Heart right ventricle (tissue), 16 donors: ENCODE measurements at places on chromosomes 12 and 14. TPM values are rescaled to one million over a fixed set of nuclear protein-coding genes. Genes with fewer than 3 reads are reported as not detected.

GRCh38 chr12:92765871-92766270 lies 63.1 kb downstream of the PLEKHG7 start:
- DNase-seq: no peak

- no peak for DNase-seq
These were observed 234.9 kb downstream of the FLRT2 start for GRCh38 chr14:85764822-85765221.

- no peak for DNase-seq
These were observed 667.6 kb upstream of the TBX3 start for GRCh38 chr12:115351514-115352077.

DDX11 gene
- 13.4 TPM for total RNA-seq

DNA sequence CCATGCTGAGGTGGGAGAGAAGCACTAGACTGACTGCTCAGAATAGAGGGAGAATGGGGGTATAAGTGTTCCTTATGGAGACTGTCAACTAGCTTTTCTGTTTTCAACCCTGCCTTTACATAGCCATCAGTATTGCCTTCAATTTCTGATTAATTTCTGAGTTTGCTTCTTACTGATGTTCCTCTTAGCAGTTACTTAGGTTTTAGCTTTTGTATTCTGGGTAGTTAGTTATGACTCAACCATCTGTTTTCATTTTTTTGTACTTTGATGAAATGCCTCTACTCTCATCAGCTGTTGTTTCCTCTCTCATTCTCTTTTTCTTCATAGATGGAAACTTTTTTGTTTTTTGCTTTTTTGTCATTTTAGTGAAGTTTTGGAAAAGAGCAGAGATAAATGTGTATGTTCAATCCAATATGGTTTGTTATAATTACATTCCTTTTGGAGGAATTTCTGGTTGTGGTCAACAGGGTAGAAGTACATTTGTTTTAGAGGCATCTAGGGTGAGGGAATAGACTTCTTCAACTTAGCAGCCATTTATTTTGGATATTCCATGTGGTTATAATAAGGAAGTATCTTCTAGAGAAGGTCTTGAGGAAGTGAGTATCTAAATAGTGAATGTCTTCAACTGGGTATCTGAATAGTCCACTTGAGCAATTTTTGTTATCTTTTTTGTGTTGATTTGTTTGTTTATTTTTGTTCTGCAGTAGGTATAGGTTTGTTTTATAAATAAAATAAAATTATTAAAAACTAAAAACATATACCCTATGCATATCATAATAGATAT lies 29.6 kb downstream of the PMCH start:
- no peak for DNase-seq

- DNase-seq: peak; percentile 42
These were observed 43.3 kb downstream of the ACTN1 start for GRCh38 chr14:68935761-68936214.

DNA sequence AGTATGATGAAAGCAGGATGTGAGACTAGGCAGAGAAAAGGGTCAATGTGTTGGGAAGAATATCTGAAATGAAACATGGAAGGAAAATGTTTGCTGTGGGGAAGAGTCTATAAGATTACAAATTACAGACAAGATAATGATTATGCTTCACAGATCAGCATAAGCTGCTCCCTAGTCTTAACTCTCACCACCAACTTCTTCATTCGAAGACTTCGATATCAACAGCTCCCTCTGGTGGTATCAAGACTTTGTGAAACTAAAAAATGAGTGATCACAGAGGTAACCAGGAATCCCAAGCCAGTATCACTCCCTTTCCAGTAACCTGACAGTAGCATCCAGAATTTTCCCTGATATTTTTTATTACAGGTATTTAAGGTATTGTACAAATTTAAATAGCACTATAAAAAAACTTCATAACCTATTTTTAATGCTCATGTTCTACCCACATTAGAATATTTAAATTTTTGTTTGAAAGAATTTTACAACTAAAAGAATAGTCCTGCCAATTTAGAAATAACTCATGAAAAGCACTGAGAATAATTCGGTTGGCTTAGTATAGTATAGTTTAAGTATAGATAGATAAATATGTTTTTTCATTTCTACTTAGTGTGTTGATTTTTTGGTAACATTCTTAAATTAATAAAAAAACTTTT lies 84.4 kb downstream of the C2CD5 start:
- DNase-seq: no peak

GRCh38 chr12:90305379-90305778 lies 596.7 kb upstream of the ATP2B1 start:
- DNase-seq: no peak

TPPP2 gene
- 0.54 TPM for total RNA-seq

DNA sequence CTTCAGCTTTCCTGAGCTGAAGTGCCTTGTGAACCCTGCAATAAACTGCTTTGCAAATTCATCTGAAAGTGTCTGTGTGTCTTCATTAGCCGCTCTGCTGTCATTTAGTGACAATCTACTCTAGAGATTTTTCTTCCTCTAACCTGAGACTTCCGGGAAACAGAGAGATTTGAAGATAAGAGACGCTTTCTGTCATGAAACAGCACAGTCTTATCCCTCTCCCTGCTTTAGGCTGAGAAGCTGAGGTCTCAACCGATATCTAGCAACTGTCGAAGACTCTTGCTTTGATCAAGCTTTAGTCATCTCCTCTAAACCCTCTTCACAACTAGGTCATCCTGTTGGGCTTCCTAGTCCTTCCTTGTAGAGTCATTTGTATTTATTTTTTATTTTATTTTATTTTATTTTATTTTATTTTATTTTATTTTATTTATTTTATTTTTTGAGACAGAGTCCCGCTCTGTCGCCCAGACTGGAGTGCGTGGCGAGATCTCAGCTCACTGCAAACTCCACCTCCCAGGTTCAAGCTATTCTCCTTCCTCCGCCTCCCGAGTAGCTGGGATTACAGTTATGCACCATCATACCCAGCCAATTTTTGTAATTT lies 1.2 kb downstream of the RNASE2 start:
- no peak for DNase-seq

GRCh38 chr12:87596636-87597035 lies 432.6 kb downstream of the C12orf50 start:
- no peak for DNase-seq

HOXC10 gene
- not detected for total RNA-seq

- peak; percentile 72 for DNase-seq
These were observed at the start of gene FAIM2 for GRCh38 chr12:49903700-49904423. FAIM2 (minus strand) TSS chr12:49903900; CDS start chr12:49903792, 108 bp downstream.

GRCh38 chr12:70645494-70646317 lies 8.5 kb upstream of the PTPRB start:
- peak; percentile 41 for DNase-seq

DNA sequence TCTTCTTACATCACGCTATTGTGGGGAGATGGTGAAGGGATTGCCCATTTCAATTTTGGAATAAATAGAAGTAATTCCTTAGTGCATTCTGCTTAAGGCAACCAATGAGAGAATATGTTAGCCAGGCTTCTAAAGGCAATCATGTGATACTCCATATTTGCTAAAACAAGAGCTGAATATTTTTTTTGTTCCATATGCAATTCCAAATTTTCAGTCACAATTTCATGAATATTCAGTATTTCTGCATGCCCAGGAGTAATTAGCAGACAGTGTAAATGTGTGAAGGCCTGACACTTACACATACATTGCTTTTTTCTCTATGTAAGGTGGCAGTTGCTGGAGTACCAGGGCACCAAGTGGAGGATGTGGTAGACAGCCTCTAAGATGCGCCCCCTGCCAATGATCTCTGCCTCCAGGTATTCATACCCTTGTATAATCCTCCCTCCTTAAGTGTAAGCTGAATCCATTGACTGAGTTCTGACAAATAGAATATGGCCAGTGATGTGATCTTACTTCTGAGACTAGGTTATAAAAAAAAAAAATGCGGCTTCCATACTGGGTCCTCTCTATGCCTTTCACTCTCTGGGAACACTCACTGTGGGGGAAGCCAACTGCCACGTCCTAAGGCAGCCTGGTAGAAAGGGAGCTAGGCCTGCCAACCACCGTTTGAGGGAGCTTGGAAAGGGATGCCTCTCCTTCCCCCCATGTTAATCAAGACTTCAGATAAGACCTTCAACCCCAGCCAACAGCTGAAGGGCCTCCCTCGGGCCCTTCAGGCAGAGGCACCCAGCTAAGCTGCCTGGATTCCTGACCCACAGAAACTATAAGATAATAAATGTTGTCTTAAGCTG lies 62.7 kb upstream of the PTGR2 start:
- no peak for DNase-seq

GALNT16 gene
- total RNA-seq: 55.2 TPM

DNA sequence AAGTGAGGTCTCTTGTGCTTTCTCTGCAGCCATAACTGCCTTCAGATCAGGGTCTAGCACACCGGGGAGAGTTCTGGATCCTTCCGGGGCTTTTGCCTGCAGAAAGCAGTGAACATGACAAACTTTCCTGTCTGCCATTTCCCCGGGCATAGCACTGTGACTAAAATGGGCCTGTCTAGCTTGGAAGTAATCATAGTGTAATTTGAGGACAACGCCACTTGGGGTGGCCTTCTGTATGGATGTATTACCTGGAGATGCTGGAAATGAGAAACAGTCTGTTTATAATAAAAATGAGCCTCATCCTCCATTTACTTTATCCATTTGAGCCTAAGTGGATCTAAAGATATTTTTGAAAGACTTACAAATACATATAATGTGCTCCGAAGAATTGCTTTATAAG lies 453.7 kb downstream of the VRK1 start:
- no peak for DNase-seq

FAM186B gene
- 1.0 TPM for total RNA-seq

- DNase-seq: peak; percentile 90
These were observed 151.0 kb downstream of the ADGRD1 start for GRCh38 chr12:131104463-131105350.

MYBPC1 gene
- total RNA-seq: 2.5 TPM

DNA sequence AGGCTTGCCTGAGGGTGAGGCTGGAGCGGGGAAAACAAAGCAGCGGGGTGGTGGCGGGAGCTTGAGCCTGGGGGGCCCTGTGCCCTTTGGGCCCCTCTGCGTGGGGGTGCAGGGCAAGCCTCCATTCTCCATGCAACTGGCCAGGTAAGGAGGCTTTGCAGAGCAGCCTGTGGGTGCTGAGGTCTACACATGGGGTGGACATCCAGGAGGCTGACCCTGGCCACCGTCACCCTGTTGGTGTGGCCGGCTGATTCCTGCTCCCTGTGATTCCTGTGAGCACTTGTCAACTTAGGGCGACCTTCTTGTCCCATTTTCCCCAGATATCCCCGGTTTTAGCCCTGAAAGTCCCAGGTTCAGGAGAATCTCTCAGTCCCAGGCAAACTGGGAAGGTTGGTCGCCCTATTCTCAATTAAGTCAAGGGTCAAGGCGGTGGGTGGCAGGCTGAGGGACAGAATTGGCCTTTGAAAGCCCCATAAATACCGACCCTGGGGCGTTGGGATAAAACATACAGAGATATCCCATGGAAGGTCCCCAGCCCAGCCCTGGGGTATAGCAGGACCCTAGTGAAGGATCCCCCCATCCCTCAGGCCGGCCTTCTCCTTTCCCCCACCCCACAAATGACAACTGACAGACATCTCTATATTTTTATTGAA lies 70.5 kb downstream of the PRIMA1 start:
- DNase-seq: no peak

ASCL1 gene
- not detected for total RNA-seq

DNA sequence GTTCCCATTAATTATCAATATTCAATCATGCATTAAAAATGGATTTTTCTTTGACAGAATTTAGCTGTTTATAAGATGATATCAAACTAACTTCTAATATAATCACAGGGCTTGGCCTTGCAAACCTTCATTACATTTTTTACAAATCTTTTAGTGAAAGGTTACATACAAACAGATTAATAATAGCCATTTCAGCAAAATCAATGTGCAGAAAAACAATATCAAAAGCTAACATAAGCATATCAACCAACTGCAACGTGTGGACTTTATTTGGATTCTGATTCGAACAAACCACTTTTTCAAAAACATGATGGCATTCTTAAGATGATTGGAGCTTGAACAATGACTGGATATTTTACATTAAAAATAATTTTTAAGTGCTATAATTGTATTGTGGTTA lies 93.6 kb downstream of the OTX2 start:
- no peak for DNase-seq

HPD gene
- 0.88 TPM for total RNA-seq

- no peak for DNase-seq
These were observed 987.7 kb downstream of the GALC start for GRCh38 chr14:87005280-87005679.

GRCh38 chr12:48882972-48883304 lies 17.3 kb upstream of the RND1 start:
- DNase-seq: no peak

DNA sequence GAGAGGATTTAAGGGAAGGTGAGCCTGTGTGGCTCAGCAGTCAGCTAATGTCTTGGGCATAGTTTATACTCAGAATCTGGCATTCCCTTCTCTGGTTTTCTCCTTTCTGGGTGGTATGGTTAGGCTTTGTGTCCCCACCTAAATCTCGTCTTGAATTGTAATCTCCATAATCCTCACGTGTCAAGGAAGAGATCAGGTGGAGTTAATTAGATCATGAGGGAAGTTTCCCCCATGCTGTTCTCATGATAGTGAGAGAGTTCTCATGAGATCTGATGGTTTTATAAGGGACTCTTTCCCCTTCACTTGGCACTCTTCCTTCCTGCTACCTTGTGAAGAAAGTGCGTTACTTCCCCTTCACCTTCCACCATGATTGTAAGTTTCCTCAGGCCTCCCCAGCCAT lies 169.8 kb upstream of the PELI2 start:
- no peak for DNase-seq

- no peak for DNase-seq
These were observed 13.7 kb upstream of the AJUBA start for GRCh38 chr14:22995889-22996625.

- no peak for DNase-seq
These were observed 897.4 kb upstream of the SEL1L start for GRCh38 chr14:82431031-82431430.

CLEC4C gene
- total RNA-seq: not detected

RDH16 gene
- total RNA-seq: not detected

DNA sequence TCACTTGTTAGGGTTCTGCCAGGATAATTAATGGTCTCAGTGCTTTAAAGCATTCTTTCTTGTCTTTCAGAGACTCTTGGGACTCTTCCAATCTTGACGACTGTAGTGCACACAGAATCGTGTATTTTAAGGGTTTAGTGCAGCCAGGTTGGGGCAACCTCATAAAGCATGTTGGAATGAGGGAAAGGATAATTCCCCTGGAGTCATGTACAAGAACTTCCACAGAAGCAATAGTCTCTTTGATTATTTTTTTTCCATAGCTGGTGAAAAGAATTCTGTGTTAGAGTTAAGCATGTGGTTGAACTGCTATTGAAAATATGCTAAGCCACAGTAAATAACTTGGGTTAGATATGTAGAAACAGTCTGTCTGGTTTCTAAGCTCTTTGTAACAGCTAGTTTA lies 246.8 kb upstream of the DAAM1 start:
- no peak for DNase-seq

CPNE8 gene
- total RNA-seq: 8.4 TPM

CCDC88C gene
- total RNA-seq: 8.4 TPM

DNA sequence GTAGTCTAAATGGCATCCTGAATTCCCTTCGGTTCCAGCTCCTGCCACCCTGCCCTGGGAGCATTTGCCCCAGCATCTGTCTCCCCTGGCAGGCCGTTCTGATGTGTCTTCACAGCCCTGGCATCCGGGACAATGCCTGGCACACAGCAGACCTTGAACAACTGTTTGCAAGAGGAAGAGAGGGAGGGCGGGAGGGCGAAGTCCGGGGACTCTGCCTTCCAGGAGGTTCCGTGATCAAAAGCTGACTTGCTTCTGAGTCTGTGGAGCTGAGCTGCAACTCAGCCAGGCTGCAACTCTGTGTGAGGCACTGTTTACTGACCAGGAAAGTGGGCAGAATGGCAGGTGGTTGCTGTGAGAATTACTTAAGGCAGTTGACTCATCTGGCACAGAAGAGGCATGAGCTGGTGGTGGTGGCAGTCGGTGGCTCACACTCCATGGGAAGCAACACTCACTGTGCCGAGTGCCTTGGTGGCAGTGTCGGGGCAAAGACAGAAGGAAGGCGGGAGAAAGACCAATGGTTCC lies 61.1 kb upstream of the DLK1 start:
- DNase-seq: no peak
